A549 treated with RU486 at 1 μM for 4 hours (cell line): ENCODE measurements at places on chromosomes 13 and 19. TPM values are rescaled to one million over a fixed set of nuclear protein-coding genes. Genes with fewer than 3 reads are reported as not detected.

Gene GALP
- total RNA-seq = not detected in 5 replicates

Gene ZNF223
- 2.4 to 4.0 TPM (median 3.5 TPM) in 5 replicates for total RNA-seq

Gene PSG7
- 0.07 to 0.25 TPM (median 0.07 TPM) in 3 of 5 replicates, not detected in the others for total RNA-seq

Gene SIGLEC5
- 0.08 TPM in 1 of 5 replicates, not detected in the others for total RNA-seq

Gene NANOS3
- total RNA-seq = 1.3 to 4.2 TPM (median 2.6 TPM) in 5 replicates

Gene OR10H1
- not detected in 5 replicates for total RNA-seq

Gene PCDH9
- total RNA-seq = 5.5 to 7.2 TPM (median 6.8 TPM) in 5 replicates

Gene TRAPPC6A
- total RNA-seq = 31.7 to 46.6 TPM (median 38.0 TPM) in 5 replicates

Gene MEGF8
- 19.6 to 26.8 TPM (median 23.5 TPM) in 5 replicates for total RNA-seq

Gene RGL3
- total RNA-seq = 0.85 to 2.0 TPM (median 1.7 TPM) in 5 replicates

Gene PSG2
- not detected in 5 replicates for total RNA-seq

Gene WDR83
- 7.9 to 11.6 TPM (median 10.0 TPM) in 5 replicates for total RNA-seq

Gene CRB3
- 3.5 to 5.9 TPM (median 5.0 TPM) in 5 replicates for total RNA-seq

Gene RNF17
- not detected in 5 replicates for total RNA-seq

Gene IGFL3
- total RNA-seq = 0.27 to 0.32 TPM in 2 of 5 replicates, not detected in the others

Gene PTH2
- not detected in 5 replicates for total RNA-seq

Gene LILRB1
- total RNA-seq = 0.03 TPM in 1 of 5 replicates, not detected in the others

Gene GET3
- total RNA-seq = 70.9 to 96.0 TPM (median 93.4 TPM) in 5 replicates

Gene COL5A3
- total RNA-seq = 3.5 to 5.4 TPM (median 3.6 TPM) in 5 replicates

Gene NLRP9
- total RNA-seq = not detected in 5 replicates

Gene ZNF578
- total RNA-seq = not detected in 5 replicates

Gene CYP4F3
- 1.7 to 3.1 TPM (median 2.4 TPM) in 5 replicates for total RNA-seq

Gene ACP7
- total RNA-seq = 0.14 to 0.24 TPM (median 0.17 TPM) in 4 of 5 replicates, not detected in the other

Gene CBARP
- total RNA-seq = 2.5 to 5.5 TPM (median 3.9 TPM) in 5 replicates

Gene SPATA13
- 5.4 to 7.6 TPM (median 7.1 TPM) in 5 replicates for total RNA-seq

Gene ATP1A3
- total RNA-seq = 3.5 to 5.7 TPM (median 5.1 TPM) in 5 replicates

Gene OR7A17
- not detected in 5 replicates for total RNA-seq

Gene LRP3
- total RNA-seq = 31.6 to 61.9 TPM (median 53.0 TPM) in 5 replicates

Gene S1PR4
- 0.15 to 0.56 TPM (median 0.29 TPM) in 3 of 5 replicates, not detected in the others for total RNA-seq

Gene ZNF681
- total RNA-seq = not detected in 5 replicates

Gene HSPB6
- 0.10 to 0.30 TPM (median 0.24 TPM) in 5 replicates for total RNA-seq

Gene DNASE2
- total RNA-seq = 25.6 to 33.3 TPM (median 31.1 TPM) in 5 replicates

Gene PALM3
- 1.3 to 2.6 TPM (median 1.9 TPM) in 5 replicates for total RNA-seq

Gene DAND5
- total RNA-seq = not detected in 5 replicates

Gene ZNF534
- total RNA-seq = not detected in 5 replicates

Gene EPS8L1
- 4.6 to 5.7 TPM (median 5.2 TPM) in 5 replicates for total RNA-seq

Gene NPHS1
- total RNA-seq = 0.13 to 0.65 TPM (median 0.36 TPM) in 5 replicates

Gene MAP1S
- 21.9 to 35.6 TPM (median 34.1 TPM) in 5 replicates for total RNA-seq

Gene WDR62
- 20.4 to 29.8 TPM (median 26.5 TPM) in 5 replicates for total RNA-seq

Gene CLN5
- 6.4 to 10.3 TPM (median 8.7 TPM) in 5 replicates for total RNA-seq

Gene PRODH2
- total RNA-seq = 0.18 to 0.61 TPM (median 0.44 TPM) in 5 replicates

Gene COX6B2
- total RNA-seq = 0.50 to 4.3 TPM (median 1.4 TPM) in 5 replicates

Gene LAIR2
- not detected in 5 replicates for total RNA-seq

Gene ZNF625
- not detected in 5 replicates for total RNA-seq
